ENCODE measurements at places on chromosomes 12 and 14. TPM values are rescaled to one million over a fixed set of nuclear protein-coding genes. Genes with fewer than 3 reads are reported as not detected.

Gene DTD2
- total RNA-seq, result 6.9 TPM

Gene FAM186B
- 0.33 TPM for total RNA-seq

Gene NPAS3
- 2.5 TPM for total RNA-seq

Gene RDH12
- not detected for total RNA-seq

Gene BATF
- 0.93 TPM for total RNA-seq

Gene TMX1
- total RNA-seq, result 8.6 TPM

Gene NINJ2
- 4.6 TPM for total RNA-seq

Gene PRKCH
- 18.4 TPM for total RNA-seq

Gene TCL1B
- not detected for total RNA-seq

Gene ACOT6
- total RNA-seq, result not detected

Gene ANKLE2
- 21.2 TPM for total RNA-seq

GRCh38 chr12:17810399-17810798, 279.6 kb downstream of the RERGL start:
- no peak for DNase-seq

DNA sequence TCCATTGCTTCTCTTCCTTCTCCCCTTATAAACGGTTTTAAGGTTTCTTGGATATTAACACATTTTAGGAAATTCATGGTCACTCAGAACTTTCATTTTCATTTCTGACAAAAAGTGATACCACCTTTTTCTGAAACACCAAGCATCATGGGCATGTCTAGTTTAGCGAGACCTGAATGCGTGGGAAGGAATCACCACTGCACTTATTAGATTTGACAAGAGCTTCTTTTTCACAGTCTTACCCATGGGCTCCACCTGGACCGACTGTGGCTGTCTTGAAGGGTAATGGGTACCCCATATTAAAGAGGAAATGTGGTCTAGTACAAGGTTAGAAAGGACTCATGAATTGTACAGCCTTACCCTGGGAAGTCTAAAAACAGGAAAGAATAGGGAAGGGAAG, 95.4 kb downstream of the KCNK10 start:
- DNase-seq, result no peak

DNA sequence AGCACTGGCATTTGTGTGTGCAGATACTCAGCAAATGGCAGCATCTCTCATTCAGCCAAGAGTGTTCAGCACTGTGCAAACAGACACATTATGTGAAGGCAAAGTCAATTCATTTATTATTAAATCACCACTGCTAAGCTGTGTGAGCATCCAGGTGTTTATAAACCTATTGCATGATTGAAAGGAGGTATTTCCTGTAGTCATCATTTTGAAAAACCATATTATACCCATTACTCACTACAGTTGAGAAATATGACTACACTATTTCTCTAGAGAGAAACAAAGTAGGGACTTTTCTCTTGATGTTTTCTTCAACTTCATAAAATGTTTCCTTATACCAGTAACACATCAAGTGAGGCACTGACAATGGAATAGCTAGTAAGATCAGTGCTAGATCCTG, 13.7 kb downstream of the SPX start:
- DNase-seq, result no peak

- no peak for DNase-seq
Measured at GRCh38 chr14:100620255-100621100, 33.3 kb upstream of the BEGAIN start.

DNA sequence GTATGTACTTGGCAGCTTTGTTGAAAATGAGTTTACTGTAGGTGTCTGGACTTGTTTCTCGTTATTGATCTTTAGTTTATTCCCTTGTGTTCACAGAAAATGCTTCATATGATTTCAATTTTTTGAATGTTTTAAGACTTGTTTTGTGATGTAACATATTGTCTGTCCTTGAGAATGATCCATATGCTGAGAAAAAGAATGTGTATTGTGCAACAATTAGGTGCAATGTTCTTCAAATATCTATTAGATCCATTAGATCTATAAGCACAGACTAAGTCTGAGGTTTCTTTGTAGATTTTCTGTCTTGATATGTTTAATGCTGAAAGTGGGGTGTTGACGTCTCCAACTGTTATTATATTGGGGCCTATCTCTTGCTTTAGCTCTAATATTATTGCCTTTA, 879.6 kb upstream of the LRFN5 start:
- DNase-seq, result no peak

GRCh38 chr12:62957233-62957953, 22.4 kb upstream of the PPM1H start:
- DNase-seq, result no peak

GRCh38 chr12:75692876-75693275, 181.5 kb upstream of the KRR1 start:
- DNase-seq, result no peak

DNA sequence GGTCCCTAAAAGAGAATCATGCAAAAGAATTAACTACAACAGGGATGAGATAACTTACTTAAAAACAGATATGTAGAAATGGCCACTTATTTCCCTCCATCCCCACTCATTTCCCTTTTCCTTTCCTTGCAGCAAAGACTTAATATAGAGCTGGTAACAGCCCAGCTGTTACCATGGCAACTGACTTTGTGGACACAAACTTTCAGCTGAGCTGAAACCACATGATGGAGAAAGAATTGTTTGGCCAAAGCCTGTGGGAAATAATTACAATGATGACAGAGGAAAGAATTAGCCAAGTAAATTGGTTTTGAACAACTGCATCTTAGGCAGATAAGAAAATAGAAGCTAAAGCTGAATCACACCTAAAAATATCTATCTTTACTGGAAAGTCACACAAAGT, 364.9 kb downstream of the GALC start:
- no peak for DNase-seq

GRCh38 chr14:60840313-60840712, 105.8 kb downstream of the MNAT1 start:
- DNase-seq, result no peak

DNA sequence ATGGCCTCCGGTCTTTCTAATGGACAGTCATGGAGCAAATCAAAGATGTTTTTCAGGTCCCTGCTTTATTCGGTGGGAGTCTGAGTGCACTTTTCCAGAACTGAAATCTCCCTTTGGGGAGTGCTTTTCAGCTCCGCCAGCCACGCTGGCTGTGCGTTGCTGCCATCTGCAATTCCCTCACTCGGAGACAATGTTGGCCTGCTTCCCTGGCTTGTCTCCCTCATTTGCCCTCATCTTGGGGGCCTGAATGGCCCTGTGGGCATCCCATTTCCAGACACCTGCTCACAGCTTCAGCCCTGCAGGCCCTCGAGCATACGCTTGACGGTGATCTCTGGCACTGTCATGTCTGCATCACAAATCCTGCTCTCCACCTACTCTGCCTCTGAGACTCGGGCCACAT, 103.8 kb downstream of the CCDC92 start:
- no peak for DNase-seq

- DNase-seq, result no peak
Measured at GRCh38 chr12:2682296-2683251, 112.2 kb upstream of the FKBP4 start.

- DNase-seq, result no peak
Measured at GRCh38 chr12:70555081-70555480, 82.1 kb downstream of the PTPRB start.

- DNase-seq, result no peak
Measured at GRCh38 chr12:52667509-52667908, 12.7 kb downstream of the KRT1 start.

DNA sequence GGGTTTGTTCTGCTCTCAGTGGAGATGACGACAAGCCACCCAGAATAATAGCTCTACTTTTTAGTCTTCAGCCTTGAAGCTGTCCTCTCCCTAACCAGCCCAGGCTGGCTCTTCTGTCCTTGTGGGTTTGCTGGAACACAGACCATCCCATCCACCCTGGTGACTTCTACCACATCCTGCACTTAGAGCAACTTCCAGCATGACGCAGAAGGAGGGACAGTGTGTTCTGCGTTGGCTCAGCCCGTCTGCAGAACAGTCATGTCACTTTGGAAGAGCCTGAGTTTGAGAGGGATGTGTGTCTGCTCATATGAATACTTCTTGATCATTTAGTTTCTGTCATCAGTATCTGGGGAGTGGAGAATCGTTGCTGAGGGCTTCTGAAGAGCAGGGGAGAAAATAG, 198.0 kb downstream of the CACNA1C start:
- no peak for DNase-seq

- no peak for DNase-seq
Measured at GRCh38 chr12:89829434-89829975, 120.9 kb upstream of the ATP2B1 start.

DNA sequence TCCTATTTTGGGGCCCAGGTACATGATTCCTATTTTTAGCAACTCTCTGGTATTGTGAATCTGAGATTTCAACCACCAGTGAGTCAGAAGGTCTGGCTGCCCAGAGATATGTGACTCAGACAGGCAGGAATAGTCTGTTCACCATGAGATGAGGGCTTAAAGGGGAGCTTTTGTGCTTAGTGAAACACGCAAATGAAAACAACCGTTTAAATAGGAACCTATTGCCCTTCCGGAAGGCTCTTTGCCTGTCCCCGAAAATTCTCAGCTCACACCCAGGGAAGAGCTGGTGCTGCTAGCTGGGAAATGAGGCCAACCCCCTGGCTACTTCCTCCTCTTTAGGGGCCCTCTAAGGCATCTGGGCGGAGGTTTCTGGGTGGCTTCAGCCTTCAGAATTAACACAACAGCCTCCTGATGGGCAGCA, 283.6 kb downstream of the CACNA1C start:
- no peak for DNase-seq

DNA sequence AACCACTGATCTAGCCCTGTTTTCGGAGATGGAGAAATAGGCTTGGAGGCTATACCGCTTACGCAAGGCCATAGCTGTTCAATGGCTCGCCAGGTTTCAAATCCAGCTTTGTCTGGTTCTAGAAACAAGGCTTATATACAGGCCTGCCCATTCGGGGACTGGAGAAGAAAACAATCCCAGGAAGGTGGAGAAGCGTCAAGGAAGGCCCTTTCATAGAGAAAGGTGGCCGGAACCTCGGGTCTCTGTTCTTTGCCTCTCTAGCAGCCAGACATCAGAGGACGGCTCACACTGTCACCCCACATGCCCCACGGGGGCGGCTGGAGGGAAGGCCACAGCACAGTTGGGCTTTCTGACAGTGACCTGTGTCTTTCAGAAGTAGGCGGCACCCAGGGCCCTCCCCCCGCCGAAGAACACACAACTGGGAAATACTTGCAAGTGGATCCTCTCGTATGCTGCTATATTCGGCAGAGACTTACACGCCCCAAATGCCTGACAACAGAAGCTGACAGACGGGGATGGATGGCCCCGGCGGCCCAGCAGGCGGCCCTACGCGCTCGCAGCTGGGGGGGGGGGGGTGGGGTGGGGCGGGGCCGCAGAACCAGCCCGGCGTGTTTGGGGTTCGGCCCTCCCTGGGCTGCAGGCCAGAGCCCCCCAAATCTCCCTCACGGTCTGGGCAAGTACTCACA, 4.5 kb upstream of the SETD1B start:
- peak; percentile 78 for DNase-seq

DNA sequence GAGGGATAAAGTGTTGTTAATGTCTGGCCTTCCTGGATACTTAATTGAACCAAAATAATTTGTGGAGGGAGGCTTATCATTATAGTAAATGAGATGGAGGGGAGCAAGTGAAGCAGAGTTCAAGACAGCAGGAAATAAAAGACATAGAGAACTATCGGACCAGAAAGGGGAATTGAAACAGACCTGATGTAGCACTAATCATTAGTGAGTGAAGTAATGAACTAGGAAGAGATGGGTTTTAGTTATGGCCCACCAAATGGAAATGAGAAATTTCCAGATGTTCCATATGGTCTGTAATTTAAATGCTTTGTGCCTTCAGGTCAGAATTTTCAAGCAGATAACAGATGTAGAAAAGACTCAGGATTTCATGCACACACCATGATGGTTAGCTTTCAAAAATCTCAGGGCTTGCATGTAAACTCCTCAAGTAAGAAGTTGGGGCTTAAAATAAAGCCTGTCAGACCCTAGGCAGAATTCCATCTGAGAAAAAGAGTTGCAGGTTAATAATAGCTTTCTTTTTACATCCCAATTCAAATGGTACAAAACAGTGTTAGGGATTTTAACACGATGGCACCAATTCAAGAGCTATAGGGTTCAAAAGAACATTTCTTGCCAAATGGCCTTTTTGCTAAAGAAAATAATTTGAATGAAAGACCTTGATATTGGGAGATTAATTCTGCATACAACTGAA, 355.8 kb downstream of the FSCB start:
- DNase-seq, result no peak

- no peak for DNase-seq
Measured at GRCh38 chr14:54451121-54451601, 10.0 kb upstream of the CNIH1 start.

- no peak for DNase-seq
Measured at GRCh38 chr14:52836063-52836462, 44.7 kb upstream of the GNPNAT1 start.

- no peak for DNase-seq
Measured at GRCh38 chr12:109705291-109705690, 8.3 kb upstream of the FAM222A start.
